ENCODE measurements at places on chromosomes 2 and 18. TPM values are rescaled to one million over a fixed set of nuclear protein-coding genes. Genes with fewer than 3 reads are reported as not detected.

GRCh38 chr2:79179036-79179435 lies 19.5 kb upstream of the REG3A start:
- H3K36me3 ChIP-seq: no peaks in the 10 kb centered on the region
- no peak overlapping the region for H3K27ac ChIP-seq
- H3K4me3 ChIP-seq: no peak overlapping the region
- no peaks in the 10 kb centered on the region for H3K27me3 ChIP-seq

GRCh38 chr2:102386867-102387541 lies 31.4 kb downstream of the IL18R1 start:
- no peak overlapping the region for H3K4me3 ChIP-seq
- H3K4me1 ChIP-seq: no peaks in the 10 kb centered on the region
- no peak overlapping the region for H3K27ac ChIP-seq
- DNase-seq: no peak
- H3K36me3 ChIP-seq: no peaks in the 10 kb centered on the region

DNA sequence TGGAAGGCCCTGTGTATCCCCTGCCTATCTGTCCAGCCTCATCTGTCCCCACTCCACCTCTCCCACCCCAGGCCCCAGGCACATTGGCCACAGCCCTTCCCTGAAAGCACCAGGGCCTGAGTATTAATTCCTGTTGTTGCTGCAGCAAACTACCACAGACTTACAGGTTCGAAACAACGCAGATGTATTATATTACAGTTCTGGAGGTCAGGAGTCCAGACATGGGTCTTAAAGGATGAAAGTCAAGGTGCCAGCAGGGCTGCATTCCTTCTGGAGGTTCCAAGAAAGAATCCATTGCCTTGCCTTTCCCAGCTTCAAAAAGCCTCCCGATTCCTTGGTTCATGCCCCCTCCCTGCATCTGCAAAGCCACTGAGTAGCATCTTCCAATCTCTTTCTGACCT lies 78.7 kb upstream of the LAPTM4A start:
- DNase-seq: no peak
- no peak overlapping the region for H3K27ac ChIP-seq
- no peaks in the 10 kb centered on the region for H3K27me3 ChIP-seq
- H3K36me3 ChIP-seq: no peaks in the 10 kb centered on the region
- H3K4me3 ChIP-seq: no peak overlapping the region

DNA sequence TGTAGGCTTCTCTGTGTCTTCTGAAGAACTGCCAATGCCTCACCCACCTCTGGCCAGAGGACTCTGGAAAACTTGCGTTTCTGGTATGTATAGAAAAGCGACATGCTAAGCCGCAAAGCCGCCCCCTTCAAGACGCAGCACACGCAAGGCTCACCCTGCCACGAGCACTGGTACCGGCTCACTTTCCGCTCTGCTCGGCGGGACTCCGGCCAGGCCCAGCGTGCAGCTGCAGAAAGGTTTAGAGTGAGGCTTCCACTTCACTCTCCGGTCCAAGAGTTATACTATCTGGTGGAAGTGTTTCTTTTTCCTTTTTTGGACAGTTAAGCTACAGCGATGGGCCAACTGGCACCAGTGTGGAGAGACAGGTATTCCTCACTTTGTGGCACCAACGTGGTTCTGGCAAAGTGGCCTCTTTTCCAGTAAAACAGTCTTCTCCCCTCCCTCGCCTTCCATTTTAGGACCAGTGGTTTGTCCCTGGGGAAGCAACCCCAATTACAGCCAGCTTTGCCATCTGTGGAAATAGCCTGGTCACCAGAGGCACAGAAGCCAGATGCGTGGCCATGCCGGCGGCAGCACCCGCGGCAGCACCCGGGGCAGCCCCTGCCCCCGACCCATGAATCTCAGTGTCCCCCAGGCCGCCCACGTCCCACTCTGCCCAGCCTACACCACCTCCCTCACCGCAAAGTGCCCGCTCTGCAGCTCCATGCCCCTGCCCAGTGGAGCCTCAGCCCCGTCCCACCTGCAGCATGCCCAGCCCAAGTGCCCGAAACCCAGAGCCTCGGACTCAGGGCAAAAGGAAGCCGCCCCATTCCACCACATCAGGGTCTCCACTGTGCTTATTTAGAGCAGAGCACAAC lies 91.6 kb upstream of the CTDP1 start:
- H3K36me3 ChIP-seq: no peaks in the 10 kb centered on the region
- no peak overlapping the region for H3K4me3 ChIP-seq
- no peaks in the 10 kb centered on the region for H3K27me3 ChIP-seq
- peak overlapping the region; percentile 86 for H3K27ac ChIP-seq

DNA sequence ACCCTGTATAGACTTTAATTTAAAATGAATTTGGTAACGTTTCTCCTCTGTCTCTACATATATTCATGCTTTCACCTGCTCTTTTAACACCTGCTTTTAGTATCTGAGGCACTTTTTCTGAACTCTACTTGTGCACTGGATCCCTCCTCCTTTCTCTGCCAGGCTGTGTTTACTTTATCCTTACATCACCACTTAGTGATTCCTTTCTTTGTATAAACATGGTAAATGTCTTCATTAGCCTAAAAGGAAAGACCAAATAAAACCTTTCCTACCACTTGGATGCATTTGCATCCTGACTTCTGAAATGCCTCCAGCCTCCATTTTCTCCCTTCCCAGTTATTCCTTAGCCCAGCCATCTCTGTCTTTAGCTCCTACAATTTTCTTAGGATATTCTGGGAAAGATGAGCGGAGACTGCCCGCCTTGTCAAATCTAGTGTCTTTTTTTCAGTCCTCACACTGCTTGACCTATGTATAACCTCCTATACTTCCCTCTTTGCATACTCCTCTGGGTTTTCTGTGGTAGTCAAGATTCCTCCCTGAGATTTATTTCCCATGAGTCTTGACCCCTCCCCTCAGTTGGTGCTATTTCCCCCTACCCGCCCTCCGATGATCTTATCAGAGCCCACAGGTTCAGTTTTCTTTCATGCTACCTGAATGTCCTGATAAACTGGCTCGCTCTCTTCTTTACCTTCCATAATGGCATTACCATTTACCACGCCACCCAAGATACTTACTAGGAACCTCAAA lies 44.8 kb downstream of the REL start:
- DNase-seq: no peak
- no peak overlapping the region for H3K27ac ChIP-seq
- no peak overlapping the region for H3K4me3 ChIP-seq
- no peaks in the 10 kb centered on the region for H3K4me1 ChIP-seq

- no peaks in the 10 kb centered on the region for H3K36me3 ChIP-seq
- no peak overlapping the region for H3K27ac ChIP-seq
- H3K4me1 ChIP-seq: no peaks in the 10 kb centered on the region
- H3K4me3 ChIP-seq: no peak overlapping the region
These were observed 22.3 kb upstream of the VPS4B start for GRCh38 chr18:63444580-63444979.

DNA sequence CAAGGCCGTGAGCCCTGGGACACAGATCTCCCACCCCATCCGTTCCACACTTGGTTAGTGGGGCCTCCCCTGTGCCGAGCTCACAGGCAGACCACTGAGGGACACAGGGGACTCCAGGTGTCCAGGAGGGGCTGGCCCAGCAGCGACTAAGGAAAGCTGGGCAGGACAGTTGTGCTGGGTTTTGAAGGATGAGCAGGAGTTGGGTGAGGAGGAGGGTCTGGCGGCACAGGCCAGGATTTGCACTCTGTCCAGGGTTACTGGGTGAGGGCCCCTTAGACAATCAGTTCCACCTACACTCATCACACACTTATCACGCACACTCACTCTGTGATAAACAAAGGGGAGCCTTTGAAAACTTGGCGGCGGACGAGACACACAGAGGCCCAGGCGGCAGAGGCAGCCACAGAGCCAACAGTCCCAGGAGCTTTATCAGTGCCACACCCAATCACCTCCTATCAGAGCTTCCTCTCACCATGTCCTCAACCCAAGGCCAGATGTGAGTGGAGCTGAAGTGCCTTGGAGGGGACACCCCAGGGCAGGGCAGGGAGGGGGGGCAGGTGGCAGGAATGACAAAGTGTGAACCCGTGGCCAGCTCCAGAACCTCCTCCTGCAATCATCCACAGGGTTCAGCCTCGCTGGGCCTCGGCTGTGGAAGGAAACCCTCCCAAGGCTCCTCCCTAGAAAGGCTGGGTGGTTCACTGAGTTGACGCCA lies 26.6 kb downstream of the BIN1 start:
- H3K36me3 ChIP-seq: no peaks in the 10 kb centered on the region
- no peak for DNase-seq
- H3K4me1 ChIP-seq: peaks cover 28% of the 10 kb centered on the region
- no peak overlapping the region for H3K4me3 ChIP-seq

DNA sequence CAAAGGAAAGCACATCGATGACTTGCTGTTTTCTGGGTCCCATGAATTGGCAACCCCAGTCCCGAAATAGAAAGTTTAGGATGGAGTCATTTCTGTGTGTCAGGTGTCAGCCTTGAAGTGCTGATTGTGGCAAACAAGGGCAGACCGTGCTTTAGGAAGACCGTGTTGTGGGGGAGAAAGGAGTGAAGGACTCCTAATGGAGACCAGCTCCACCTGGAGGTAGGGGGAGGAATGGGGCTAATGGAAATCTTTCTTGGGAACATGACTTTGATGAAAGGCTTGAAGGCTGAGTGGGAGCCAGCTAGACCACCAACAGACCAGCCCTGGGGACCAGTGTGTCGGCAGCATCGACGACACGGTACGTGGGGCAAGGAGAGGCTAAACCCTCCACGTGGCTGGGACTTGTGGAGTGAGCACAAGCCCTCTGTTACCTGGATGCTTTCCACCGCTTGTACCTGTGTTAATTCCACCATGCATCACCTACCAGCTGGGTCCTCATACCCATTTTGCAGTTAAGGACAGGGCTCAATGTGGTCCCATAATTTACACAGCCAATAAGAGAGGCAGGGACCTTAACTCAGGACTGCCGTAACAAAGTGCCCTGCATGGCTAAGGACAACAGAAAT lies 104.2 kb downstream of the SH3BP4 start:
- no peak overlapping the region for H3K4me3 ChIP-seq
- no peaks in the 10 kb centered on the region for H3K4me1 ChIP-seq
- no peaks in the 10 kb centered on the region for H3K27me3 ChIP-seq

GRCh38 chr2:25286025-25286400 lies 55.7 kb downstream of the DNMT3A start:
- DNase-seq: no peak
- H3K4me1 ChIP-seq: peaks cover 12% of the 10 kb centered on the region
- H3K27ac ChIP-seq: no peak overlapping the region

GRCh38 chr2:211867845-211868451 lies 670.7 kb downstream of the ERBB4 start:
- peaks cover 3% of the 10 kb centered on the region for H3K27me3 ChIP-seq
- H3K27ac ChIP-seq: no peak overlapping the region
- no peaks in the 10 kb centered on the region for H3K36me3 ChIP-seq
- H3K4me3 ChIP-seq: no peak overlapping the region

- H3K27me3 ChIP-seq: no peaks in the 10 kb centered on the region
- no peaks in the 10 kb centered on the region for H3K4me1 ChIP-seq
- no peak overlapping the region for H3K4me3 ChIP-seq
These were observed 714.8 kb downstream of the ADCYAP1 start for GRCh38 chr18:1619507-1619906.

DNA sequence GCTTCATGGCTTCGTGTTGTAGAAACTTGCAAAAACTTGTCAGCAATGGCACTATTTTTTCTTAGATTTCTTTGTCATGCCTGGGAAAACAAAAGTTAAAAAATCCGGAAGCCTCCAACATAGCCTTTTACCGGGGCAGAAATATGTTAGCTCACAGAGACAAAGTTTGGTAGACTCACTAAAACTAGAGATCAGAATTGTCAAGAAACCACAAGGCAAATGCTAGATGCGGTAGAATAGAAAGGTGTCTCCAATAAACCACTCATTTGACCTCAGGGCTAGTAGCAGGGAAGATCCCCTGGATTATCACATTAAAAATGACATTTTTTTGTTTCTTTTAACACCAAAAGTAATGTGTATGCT lies 405 bp downstream of the CASP10 start:
- no peak for DNase-seq
- H3K4me3 ChIP-seq: peak overlapping the region; percentile 12
- H3K4me1 ChIP-seq: no peaks in the 10 kb centered on the region
- H3K36me3 ChIP-seq: no peaks in the 10 kb centered on the region

DNA sequence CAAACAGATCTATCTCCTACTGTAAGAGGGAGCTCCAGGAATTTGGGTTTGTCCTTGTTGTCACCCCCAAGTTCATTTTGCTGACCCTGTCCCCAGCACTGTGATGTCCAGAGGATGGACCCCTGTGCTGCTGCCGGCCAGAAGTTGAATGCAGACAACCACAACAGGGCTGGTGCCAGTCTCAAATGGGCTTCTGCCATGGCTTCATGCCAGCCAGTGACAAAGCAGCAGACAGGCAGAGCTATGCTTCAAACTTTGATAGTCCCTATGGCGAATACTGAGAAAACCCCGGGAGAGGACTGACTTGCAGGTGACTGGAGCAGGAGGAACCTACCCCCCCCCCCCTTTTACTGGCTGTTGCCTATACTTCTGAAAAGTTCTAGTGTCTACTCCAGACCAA lies 3.2 kb downstream of the SMAD7 start:
- no peak overlapping the region for H3K27ac ChIP-seq
- DNase-seq: peak; percentile 58
- H3K36me3 ChIP-seq: no peaks in the 10 kb centered on the region
- H3K4me3 ChIP-seq: peak overlapping the region; percentile 77
- no peaks in the 10 kb centered on the region for H3K27me3 ChIP-seq

- peak overlapping the region; percentile 50 for H3K4me3 ChIP-seq
- peak; percentile 71 for DNase-seq
- no peaks in the 10 kb centered on the region for H3K36me3 ChIP-seq
- no peaks in the 10 kb centered on the region for H3K27me3 ChIP-seq
- H3K27ac ChIP-seq: peak overlapping the region; percentile 95
These were observed 868 bp upstream of the PKDCC start for GRCh38 chr2:42046819-42047487.

DNA sequence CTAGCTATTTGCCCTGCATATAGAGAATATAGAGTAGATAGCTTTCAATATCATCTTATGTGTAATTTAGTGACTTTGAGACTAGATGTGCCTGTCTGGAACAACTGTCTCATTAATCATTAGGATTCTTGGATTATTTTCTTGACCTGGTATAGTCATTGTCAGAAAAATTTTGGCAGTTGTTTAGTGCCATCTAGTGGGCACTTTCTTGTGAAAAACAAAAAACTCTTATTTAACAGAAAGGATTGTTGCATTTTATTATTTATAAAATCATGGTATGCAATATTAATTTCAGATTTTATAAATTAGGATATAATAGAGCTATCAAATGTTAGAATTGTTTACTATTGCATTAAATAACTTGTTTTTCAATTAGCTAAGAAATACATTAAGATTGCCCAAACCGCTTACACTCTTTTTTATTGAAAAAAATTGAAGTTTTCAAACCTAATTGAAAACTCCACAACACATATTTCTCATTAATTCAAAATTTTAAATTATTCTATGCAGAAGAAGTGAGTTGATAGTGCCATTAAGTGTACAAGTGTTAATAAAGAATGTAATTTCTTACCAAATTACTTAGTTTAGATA lies 80.3 kb downstream of the DYNAP start:
- H3K4me1 ChIP-seq: no peaks in the 10 kb centered on the region
- no peaks in the 10 kb centered on the region for H3K27me3 ChIP-seq
- H3K27ac ChIP-seq: no peak overlapping the region
- no peak for DNase-seq
- H3K36me3 ChIP-seq: no peaks in the 10 kb centered on the region
- no peak overlapping the region for H3K4me3 ChIP-seq

GRCh38 chr2:134123332-134123731 lies 130.5 kb upstream of the MGAT5 start:
- no peak overlapping the region for H3K27ac ChIP-seq
- H3K27me3 ChIP-seq: no peaks in the 10 kb centered on the region
- no peaks in the 10 kb centered on the region for H3K36me3 ChIP-seq
- no peak for DNase-seq
- peaks cover 20% of the 10 kb centered on the region for H3K4me1 ChIP-seq
- H3K4me3 ChIP-seq: no peak overlapping the region

Gene RAB27B
- total RNA-seq: 0.05 TPM

Gene CFAP221
- 1.3 TPM for total RNA-seq

Gene ALLC
- total RNA-seq: not detected

Gene SP110
- total RNA-seq: 18.4 TPM

Gene REEP1
- total RNA-seq: 6.4 TPM

Gene C2orf78
- total RNA-seq: not detected

Gene NOL4
- not detected for total RNA-seq

Gene RAD51AP2
- 0.05 TPM for total RNA-seq

Data from ovary (tissue), 10 donors.